NCI-H1417 (cell line): ENCODE measurements at places on chromosomes 12 and 14.

- no peak for DNase-seq
These were observed 83.2 kb upstream of the PWP1 start for GRCh38 chr12:107602446-107602845.

GRCh38 chr12:57239587-57240065 lies 10.1 kb downstream of the SHMT2 start:
- DNase-seq, result peak; percentile 82

GRCh38 chr14:73843296-73843695 lies 8.3 kb upstream of the PTGR2 start:
- no peak for DNase-seq

DNA sequence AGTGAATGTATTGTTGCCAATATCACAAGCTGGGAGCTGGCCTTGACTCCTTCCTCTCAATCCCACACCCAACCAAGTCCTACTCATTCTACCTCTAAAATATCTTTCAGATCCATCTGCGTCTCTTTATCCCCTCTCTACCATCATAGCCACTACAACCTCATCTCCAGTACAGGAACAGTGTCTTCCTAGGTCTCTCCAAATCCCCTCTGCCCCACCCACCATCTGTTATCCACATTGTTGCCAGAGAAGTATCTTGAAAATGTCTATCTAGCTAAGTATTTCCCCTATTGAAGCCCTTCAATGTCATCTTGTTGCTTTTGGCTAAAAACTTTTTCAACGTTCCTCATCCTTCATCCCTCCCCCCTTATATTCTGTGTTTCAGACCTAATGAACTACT lies 244.7 kb downstream of the C12orf75 start:
- no peak for DNase-seq

- DNase-seq, result no peak
These were observed 64.8 kb downstream of the PPP2R5C start for GRCh38 chr14:101826351-101826750.

- no peak for DNase-seq
These were observed 3.5 kb upstream of the PHLDA1 start for GRCh38 chr12:76035045-76035444.

GRCh38 chr14:100891501-100892445 lies 11.7 kb downstream of the RTL1 start:
- no peak for DNase-seq

GRCh38 chr14:60485598-60486251 lies at the start of gene C14orf39:
TSS of gene C14orf39 (minus strand) at chr14:60486063. CDS start at chr14:60485078, 985 bp downstream.
- peak; percentile 68 for DNase-seq

DNA sequence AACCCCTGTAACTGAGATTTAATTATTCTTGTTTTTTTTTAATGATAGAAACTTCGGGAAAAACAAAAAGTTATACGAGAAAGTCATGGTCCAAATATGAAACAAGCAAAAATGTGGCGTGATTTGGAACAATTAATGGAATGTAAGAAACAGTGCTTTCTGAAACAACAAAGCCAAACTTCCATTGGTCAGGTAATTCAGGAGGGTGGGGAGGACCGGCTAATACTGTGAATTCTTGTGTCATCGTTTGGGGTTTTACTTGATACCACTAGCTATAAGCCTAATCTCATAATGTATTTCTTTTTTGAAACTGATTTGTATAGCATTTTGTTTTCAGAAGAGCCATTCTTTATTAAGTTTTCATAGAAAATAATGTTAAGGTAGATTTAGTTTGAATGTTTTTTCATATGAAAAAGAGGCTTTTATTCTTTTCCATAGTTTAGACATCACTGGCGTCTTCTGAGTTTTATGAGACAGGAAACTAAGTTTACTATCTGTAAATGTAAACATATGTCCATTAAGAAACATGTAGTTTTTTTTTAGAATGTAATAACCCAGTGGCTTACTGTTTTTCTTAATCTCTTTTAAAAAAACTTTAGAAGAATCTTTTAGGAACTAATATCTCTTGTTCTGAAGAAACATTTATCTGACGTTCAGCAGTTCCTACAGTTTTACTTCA lies 62.9 kb upstream of the ATP2A2 start:
- DNase-seq, result no peak

- DNase-seq, result no peak
These were observed 119.1 kb downstream of the PTPN11 start for GRCh38 chr12:112537710-112538396.

DNA sequence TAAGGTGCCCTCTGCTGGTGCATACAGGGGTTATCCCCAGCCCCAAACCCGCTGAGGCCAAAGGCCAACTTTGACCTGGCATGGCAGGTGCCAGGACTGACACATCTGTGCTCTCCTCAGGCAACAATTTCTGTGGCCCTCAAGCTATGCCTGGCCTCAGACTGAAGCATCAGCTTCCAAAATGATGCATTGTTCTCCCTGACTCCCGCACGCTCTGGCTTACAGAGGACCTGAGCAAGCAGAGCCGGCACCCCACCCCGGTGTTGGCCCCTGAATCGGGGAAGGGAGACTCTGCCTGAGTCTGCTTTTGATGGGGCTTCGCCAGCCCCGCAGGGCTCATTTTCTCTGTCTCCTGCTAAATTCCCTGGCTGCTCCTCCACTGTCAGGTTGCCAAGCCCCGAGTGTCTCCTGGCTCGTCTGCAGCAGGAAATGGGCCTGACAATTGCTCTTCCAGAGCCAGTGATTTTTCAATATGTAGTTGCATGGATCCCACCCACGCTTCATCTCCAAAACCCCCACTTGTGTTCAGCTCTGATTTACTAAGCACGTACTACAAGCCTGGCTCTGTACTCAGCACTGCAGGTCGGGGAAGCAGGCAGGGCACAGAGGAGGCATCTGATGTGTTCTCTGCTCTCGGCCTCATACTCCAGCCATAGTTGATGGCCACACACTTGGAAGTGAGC lies 126.1 kb downstream of the SLC38A6 start:
- no peak for DNase-seq

DNA sequence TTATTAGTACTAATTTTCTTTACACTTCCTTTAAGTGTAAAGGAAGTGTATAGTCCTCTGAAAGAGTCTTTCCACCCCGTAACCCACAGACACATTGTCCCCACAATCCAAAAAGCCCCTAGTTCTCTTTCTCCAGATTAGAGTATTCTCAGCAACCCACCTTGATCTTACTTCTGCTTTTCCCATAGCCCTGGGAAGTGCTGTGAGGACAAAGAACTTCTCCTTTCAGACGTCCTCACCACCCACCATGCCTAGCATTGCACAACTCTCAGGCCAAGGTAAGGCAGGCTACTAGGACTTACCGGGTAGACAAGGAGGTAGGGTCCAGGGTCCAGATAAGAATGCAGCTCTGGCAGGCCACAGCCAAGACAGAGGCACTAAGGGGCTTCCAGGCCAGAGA lies 7.4 kb downstream of the AAAS start:
- DNase-seq, result no peak

DNA sequence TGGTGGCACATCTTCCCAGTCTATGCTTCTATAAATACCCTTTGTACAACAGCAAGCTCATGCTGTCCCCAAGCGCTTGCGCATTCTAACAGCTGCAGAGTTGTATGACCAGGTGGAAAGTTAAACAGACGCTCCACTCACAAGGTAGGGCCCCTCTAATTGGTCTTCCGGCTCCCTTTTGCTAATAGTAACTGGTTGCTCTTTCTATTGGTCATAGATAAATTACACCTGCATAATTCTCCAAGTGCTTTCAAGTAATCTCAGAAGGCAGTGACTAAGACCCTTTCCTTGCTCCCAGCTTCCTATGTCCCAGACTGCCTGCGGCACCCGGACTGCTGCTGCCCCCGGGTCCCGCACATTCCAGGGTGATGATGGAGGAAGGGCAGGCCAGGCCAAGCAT lies 6.1 kb upstream of the TSPAN9 start:
- DNase-seq, result no peak

DNA sequence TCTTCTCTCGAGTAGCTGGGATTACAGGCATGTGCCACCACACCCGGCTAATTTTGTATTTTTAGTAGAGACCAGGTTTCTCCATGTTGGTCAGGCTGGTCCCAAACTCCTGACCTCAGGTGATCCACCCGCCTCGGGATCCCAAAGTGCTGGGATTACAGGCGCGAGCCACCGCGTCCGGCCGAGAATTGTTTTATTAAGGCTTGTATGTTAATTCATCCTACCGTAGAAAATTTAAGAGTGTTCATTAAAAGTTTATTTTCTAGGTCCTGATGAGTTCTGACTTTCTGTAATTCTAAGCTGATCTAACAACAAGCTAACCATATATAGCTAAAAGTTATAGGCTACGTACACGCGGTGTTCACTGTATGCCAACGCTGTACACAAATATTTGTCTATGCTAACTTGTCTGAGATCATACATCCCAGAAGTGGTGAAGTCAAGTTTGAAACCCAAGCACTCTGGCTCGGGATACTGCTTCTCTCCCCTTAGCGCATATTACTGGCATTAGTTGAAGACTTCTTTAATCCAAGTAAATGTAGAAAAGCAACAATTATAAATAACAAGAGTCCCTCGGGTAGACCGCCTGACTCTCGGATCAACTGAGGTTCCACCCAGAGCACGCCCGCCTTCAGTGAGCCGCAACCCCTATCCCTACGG lies 570 bp upstream of the MRPS35 start:
- DNase-seq, result peak; percentile 37

DNA sequence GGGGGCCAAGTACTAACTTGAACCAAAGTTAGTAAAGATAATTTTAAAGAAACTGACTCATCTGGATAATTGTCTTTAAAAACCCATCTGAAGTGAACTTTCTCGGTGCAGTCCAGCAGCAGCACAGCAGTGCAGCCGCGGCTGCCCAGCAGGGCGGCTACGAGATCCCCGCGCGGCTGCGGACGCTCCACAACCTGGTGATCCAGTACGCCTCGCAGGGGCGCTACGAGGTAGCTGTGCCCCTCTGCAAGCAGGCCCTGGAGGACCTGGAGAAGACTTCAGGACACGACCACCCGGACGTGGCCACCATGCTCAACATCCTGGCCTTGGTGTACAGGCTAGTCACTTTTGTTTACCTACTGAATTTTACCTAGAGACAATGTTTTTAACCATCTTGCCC lies 33.6 kb downstream of the KLC1 start:
- no peak for DNase-seq

DNA sequence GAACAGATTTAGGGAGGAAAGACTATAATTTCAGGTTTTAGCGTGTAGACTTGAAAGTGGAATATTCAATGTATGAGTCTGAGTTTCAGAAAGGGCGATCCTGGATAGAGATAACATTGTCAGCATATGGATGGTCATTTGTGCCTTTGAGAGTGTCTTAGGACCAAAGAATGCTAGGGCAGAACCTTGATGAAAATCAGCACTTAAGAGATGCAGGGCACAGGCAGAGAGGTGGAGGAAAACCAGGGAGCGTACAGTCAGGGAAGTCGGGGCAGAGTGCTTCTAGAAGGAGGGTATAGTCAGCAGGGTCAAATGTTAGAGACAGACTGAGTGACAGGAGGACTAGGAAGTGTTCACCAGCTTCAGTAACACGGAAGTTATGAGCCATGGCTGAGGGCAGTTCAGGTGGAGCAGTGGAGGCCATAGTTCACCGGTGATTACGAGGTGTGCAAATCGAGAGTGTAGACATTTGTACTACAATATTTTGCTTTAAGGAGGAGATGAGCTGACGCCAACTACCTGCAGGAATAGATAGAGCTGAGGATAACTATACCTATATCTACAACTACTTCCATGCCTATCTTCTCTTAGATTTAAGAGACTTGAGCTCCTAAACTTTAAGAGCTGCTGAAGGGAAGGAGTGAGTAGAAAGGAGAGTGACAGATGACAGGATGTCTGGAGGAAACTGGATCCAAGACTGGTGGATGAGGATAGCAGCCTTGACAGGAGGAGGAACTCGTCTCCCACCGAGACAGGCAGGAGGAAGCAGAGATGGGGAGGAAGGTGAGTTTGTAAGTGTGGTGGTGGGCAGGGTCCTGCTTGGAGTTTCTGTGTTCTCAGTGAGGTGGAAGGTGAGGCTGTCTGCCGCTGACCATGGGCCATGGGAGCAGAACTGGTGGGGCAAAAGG lies 6.5 kb downstream of the CBLN3 start:
- DNase-seq, result no peak

DNA sequence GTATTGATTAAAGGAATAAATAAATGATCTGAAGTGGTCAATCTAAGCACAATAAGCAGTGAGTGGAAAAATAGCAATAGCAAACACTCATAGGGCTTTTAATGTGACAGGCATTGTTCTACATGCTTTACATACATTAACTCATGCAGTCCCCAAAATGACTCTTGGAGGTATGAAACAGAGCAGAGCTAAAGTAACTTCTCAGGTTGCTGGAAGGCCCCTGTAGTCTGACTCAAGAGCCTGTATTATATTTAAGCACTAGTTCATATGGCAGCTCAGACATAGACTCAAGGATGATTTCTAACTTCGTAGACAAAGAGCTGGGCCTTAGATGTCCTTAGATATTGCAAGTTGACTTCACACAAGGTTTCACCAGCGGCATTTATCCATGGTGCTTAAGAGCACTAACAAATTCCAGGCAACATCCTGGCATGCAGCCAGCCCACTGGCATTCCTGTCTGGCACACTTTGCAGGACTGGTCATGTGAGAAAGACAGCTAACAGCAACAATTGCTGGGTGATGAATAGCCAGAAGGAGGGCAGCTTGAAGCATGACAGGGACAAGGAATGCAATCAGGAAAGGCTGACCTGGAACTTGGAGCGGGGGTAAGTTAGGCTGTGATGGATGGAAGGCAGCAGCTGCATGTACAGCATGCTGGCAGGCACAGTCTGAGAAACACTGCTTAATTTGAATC lies 22.9 kb upstream of the KTN1 start:
- peak; percentile 89 for DNase-seq

- peak; percentile 54 for DNase-seq
These were observed 932.3 kb downstream of the FLRT2 start for GRCh38 chr14:86462193-86462753.

DNA sequence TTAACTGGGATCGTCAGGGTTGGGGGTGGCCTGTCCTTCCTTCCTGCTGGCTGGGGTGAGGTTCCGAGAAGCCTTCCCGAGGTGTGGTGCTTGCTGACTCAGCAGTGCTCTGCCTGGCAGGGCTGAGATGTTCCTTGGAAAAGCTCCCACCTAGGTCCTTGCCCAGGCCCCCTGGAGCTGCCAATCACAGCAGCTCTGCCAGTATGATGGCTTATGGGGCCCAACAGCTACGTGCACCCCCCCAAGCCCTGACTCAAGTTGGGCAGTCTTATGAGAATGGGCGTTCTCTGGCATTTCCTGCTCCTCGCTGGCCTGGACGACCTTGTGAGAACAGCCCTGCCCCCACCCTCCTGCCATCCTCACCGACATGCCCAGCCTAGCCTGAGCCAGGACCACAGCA lies 292.2 kb upstream of the CRY1 start:
- DNase-seq, result no peak

GRCh38 chr12:113852695-113853490 lies 113.2 kb downstream of the RBM19 start:
- DNase-seq, result peak; percentile 83
